ENCODE measurements at places on chromosomes 5 and 9.

- DNase-seq, result no peak
These were observed 1.7 kb downstream of the TPM2 start for GRCh38 chr9:35687972-35688557.

DNA sequence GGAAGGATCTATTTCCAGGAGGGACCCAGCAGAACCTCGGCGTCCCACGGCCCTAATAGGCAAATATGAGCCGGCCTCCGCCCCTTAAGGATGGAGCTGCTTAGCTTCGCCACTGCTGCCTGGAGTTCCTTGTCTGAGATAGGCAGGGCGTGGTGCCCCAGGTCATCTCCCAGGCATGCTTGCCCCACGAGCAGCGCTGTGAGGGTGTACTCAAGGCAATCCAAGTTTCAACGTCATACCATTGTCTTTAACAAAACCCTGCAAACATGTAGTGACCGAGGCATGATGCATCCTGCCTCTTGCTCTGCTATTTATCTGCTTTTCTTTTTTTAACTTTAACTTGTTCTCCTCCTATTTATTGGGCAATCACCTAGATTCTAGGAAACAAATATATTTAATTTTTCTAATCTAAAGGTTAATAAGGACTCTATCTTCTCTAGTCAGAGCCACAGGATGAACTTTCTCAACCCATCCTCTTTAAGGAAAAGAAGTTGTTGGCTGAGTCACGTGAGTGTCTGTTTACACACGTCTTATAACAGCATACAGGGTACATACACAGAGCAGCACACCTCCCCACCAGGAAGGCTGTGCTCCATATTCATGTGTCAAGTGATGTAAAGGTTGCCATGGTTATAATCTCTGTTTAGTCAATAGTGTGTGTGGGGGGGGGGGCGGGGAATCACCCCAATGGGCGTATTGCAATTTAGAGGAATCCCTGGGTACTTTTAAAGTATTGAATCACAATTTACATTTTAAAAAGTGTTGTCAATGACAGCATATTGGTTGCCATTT lies 27.3 kb upstream of the ZSWIM6 start:
- peak; percentile 2 for DNase-seq

- DNase-seq, result peak; percentile 30
These were observed 5.5 kb upstream of the DNAJB5 start for GRCh38 chr9:34984049-34984448.

DNA sequence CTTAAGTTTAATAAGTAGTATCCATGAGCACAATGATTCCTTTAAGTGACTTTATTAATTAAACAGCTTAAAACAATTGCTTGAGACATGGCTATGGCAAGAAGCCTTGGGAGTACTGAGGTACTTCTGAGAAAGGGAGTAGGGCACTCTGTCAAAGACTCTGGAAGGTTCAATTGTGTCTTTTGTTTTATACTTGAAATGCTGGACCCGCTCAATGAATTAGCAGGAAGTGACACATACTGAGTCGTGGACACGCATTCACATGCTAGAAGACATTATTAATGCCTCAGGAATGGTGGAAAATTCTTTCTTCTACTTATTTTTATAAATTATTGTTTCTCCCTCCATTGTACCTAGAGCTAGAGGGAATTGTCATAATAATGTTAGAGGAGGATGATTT lies 347.3 kb upstream of the ZNF608 start:
- DNase-seq, result no peak

DNA sequence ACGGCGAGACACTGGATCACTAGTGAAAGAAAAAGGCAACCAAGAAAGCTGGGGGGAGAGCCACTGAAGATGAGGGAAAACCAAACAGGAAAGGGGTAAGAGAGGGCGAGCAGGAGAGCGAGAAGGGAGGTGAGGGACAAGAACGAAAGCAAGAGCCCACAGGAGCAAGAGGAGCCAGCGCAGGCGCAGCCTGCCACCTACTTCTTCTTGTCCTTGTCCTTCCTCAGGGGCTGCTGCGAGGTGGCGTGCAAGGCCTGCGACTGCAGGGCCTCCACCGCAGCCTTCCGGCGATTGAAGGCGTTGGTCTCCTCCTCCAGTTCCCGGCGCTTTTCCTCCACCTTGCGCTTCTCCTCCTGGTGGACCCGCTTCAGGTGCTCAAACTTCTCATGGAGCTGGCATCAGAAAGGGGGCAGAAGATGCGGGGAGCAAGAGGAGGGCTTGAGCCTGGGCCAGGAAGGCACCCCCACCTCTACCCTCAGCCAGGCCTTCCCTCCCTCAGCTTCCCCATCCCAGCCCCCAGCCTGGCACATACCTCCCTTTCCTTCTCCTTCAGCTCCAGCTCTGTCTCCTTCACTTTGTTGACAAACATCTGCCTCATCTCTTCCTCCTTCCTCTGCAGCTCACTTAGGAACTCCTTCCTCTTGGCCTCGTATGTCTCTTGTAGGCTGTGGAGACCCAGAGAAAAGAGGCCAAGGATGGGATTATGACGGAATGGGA lies 13.5 kb downstream of the CCNI2 start:
- no peak for DNase-seq

DNA sequence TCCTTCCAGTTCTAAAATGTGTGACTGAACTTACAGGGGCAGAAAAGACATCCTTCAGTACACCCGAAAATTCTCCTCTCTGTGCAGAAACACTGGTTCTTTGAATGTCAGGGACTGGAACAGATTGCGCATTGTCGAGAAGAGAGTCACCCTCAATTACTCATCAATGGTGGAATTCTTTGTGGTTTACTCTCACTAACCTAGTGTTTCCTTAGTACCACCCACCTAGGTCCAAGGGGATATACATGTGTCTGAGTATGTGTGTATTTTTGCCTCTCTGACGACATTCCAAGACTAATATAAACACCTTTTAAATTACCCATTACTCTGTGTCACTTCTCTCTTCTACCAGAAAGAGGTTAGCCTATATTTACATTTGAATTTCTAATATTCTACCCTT lies 660.8 kb downstream of the TLE1 start:
- DNase-seq, result no peak

- DNase-seq, result no peak
These were observed 12.9 kb downstream of the NIPSNAP3B start for GRCh38 chr9:104776797-104777196.

DNA sequence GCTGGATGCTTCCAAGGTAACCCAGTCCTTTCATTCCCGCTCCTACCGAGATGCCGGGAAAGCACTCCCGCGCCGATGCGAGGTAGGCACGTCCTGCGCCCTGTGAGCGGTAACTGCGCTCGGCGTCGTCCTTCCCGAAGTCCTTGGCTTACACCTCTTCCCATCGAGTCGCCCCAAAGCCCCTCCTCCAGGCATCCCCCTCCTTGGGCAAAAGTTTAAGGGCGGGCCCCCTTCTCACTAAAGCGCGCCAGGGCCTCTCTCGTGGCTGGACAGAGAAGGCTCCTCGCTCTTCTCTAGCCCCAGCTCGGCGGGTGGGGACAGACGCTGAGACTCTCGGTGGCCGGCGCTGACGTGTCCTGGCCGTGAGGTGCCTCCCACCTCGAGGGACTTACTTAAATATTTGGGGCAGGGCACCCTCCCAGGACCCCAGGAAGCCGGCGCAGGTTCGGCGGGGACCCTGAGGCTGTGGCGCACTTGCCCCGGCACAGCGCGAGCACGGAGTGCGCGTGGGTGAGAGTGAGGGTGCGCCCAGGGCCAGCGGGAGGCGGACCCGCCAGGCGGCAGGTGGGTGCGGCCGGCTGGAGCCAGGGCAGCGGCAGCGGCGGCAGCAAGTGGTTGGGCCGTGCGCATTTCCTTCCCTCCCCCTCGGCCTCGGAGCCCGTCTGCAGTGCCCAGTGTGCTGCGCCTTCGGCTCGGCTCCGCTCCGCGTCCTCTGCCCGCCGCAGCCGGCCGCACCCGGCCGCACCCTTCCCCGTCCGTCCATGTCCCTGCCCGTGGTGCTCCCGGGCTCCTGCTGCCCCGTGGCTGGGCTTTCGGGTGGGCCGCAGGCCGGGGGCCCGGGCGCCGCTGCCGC lies at the start of gene ENTREP1:
ENTREP1 (plus strand) TSS at position 667 of the 853 bp plus-strand sequence; CDS start at position 762, 95 bp downstream.
- DNase-seq, result peak; percentile 68

GRCh38 chr5:138932171-138932810 lies 57.2 kb upstream of the LRRTM2 start:
- no peak for DNase-seq

- no peak for DNase-seq
These were observed 389.1 kb upstream of the KIF2A start for GRCh38 chr5:61916621-61917620.

DNA sequence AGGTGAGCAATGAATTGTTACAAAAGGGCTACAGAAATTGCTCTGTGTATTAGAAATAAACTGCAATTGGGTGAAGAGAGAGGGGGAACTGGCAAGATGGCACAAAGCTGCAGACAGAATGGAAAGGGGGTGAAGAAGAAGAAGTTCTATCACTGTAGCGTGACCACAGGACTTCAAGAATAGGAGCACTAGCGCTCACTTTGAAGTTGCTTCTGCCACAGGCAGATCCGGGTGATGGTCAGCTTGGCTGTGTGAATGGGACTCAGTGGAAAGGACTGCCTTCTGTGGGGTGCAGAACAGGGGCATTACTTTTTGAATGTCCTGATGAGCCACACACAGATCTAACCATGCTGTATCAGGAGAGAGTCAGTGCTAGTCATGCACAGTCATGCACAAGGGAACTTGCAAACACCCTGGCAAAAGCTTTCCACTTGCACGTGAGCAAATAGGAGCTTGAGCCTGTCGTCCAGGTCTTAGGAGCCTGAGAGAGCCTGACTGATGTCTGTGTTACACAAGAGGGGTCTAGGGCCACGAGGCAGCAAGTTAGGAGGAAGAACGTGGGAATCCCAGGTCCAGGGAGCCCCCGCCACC lies 16.3 kb downstream of the IL5 start:
- DNase-seq, result peak; percentile 66

- no peak for DNase-seq
These were observed 7.8 kb upstream of the TPM2 start for GRCh38 chr9:35697486-35697885.

DNA sequence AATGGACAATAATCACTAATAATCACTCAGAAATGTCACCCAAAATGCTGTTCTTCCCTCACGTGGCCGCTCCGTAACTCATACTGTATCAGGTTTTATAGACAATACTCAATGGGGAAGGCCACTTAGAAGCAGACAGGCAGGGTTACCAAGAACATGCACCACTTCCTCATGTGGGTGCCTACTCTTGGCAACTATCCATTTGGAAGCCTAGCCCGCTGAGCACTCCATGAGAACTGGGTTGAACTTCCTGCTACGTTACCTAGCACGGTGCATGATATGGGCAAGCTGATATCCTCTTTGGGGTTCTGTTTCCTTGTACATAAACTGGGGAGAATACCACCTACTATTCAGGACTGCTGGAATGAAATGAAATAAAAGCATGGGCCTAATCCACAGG lies 14.3 kb downstream of the DAP start:
- no peak for DNase-seq
